Activated naive CD8-positive, alpha-beta T cell treated with anti-CD3 and anti-CD28 coated beads, Interleukin-2, amount 50 U/mL, for 24 hours (primary cell): ENCODE measurements at places on chromosomes 4 and X.

DNA sequence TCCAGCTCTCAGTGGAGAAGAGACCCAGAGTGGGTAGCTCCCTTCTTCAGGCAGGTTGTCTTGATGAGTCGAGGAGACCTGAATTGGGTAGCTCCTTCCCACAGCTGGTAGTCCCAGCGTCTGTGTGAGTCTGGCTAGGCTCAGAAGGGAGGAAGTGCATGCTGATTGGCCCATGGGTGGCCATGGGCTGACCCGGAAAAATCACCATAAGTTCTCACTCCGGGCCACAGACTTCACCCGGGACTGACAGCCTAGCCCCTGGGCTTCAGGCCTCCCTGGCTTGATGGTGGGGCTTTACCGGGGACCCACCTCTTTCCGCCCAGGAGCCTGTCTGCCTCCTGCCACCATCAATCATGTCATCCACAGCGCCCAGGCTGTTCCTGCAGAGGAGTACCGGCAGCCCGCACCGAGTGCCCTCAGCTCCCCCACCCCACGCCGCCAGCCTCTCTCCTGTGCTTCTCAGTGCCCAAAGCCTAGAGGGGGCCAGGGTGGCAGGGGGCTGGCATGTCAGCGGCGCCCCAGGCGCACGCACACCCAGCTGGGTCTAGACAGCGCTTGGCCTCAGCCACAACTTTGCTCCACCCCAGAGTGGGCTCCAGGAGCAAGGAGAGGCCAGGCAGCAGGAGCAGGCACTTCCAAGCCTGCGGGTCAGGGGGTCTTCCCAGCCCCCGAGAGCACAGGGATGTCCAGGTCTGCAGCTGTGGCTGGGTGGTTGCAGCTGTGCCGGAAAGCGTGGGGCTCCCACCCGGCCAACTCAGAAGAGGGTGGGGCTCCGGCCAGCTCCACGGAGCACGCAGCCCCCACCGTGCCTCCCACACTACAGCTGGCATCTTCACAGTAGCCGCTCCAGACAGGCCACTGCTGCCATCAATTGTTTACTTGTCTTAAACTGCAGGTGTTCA, 16.1 kb upstream of the SAT1 start:
- no peak for DNase-seq

GRCh38 chr4:39114436-39114835, 52.4 kb downstream of the KLHL5 start:
- no peak for DNase-seq

GRCh38 chrX:18649498-18649951, 22.4 kb downstream of the RS1 start:
- DNase-seq = no peak

DNA sequence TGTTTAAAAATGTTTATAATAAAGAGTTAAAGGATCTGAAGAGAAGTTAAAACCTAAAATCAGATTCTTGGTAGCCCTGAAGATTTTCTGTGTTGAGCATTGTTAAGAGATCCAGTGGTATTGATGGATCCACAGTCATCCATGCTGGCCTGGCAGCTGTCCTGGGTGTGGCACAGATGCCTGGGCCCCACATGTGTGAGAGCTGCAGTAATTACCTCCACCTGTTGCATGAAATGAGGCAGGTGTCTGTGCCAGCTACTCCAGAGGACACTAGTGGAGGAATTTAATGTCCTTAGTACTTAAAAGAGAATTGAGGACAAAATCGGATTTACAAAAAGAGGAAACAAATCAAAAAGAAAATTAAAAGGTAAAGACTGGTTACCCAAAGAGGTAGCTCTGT, 44.0 kb downstream of the MGST2 start:
- DNase-seq = no peak

DNA sequence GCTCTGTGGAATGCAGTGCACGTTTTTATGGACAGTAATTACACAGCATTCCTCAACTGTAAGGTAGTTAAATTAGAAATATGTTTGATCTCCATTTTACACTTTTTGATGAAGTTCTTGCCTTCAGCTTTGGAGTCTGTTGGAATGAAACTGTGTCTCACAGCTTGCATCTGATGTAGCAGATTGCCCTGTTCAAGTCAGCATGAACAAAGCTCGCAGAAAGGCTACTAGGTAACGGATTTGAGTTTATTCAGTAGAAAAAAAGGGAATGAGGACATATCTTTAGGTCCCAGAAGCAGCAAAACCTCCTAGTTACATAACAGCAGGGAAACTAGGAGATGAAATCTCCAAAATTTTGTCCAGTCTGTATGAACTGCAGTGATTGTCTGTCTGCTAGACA, 24.3 kb upstream of the CBLL2 start:
- no peak for DNase-seq

GRCh38 chr4:168605411-168605810, 108.6 kb downstream of the PALLD start:
- no peak for DNase-seq

DNA sequence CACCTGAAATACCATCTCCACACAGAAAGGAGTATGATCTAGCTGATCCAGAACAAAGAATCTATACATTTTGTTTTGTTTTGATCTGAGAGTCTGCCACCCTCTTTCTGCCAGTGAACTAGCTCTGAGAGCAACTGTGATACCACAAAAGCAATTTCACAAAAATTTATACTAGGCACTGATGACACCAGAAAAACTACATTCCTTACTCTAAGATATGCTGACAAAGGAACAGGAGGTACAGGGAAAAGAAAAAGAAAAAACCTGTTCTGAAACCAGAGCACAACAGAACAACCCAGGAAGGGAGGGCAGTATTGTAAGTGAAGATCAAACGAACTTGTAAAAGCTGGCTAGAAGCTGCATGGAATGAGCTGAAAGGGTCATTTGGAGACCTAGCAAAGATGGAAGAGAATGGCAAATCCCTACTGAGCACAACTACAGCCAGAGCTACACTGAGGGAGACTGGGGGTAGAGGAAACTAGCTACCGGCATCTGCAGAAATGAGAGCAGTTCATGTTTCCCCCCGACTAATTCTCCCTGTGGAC, 31.9 kb downstream of the AMOT start:
- DNase-seq = no peak

DNA sequence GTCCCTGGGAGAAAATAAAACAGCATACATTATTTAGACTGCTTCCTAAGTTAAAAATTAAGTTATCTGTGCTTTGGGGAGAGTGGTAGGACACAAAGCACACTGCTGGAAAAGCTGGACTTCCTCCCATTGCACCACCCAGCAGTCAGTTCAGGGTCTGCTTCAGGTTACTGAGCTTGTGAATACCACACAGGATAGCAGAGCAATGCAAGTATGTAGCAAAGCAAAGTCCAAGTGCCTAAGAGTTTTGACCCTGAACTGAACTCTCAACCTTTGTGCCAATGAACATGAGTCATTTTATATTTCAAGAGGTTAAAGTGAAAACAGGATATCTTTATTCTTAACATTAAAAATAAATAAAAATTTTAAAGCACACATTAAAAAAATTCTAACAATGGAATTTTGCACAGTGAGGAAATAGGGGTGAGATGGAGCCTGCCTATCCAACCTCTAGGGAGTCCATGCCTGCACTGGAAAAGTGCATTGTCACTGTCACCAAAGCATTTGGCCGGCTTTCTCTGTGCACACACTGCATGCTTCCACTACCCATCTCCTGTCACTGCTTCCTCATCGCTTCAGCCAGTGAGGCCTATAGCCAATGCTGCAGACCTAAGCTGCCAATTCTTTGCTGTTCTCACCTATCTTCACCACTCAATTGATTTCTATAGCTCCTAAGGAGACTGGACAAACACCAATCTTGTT, 50.9 kb downstream of the ABCG2 start:
- no peak for DNase-seq

GRCh38 chr4:153448003-153448731, 18.0 kb upstream of the TMEM131L start:
- DNase-seq = no peak

- DNase-seq = no peak
Observed at GRCh38 chrX:38654302-38654701, 93.0 kb downstream of the TSPAN7 start.

GRCh38 chr4:74366367-74366911, 1.5 kb downstream of the EREG start:
- no peak for DNase-seq

DNA sequence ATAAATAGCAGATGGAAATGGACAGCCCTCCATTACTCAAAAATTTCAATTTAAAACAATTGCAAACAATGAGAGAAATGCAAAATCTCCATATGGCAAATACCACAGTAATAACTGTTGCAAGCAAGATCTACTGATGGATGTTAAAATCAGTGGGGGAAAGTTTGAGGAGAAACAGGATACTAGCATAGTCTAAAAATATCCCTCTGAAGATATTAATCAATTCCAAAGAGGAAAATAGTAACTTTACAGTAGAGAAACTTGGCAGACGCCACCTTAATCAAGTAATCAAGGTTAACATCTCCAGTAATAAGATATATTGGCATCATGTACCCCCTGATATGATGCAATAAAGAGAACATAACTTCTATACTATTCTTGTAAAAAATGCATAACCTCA, 344.8 kb downstream of the ZNF674 start:
- no peak for DNase-seq

GRCh38 chr4:119498527-119498926, 130.1 kb downstream of the PDE5A start:
- DNase-seq = no peak
